Activated CD4-positive, alpha-beta T cell treated with anti-CD3 and anti-CD28 coated beads, Interleukin-2, Interleukin-4, amounts not matched to agents 100 ng/mL and 50 ng/mL, durations not matched to agents 16 hours and 8 hours (primary cell): ENCODE measurements at places on chromosomes 7 and 10.
A peak's percentile ranks its signal among the peaks of the same experiment; 100 is the strongest.

GRCh38 chr7:114832906-114833595 is 88.8 kb upstream of the MDFIC start:
- peak; percentile 83 for DNase-seq

- no peak for DNase-seq
Measured at GRCh38 chr7:35019179-35019729, 18.0 kb downstream of the DPY19L1 start.

GRCh38 chr10:72059843-72060822 is 28.2 kb downstream of the SPOCK2 start:
- DNase-seq, result no peak

- DNase-seq, result no peak
Measured at GRCh38 chr7:22256541-22257096, 100.3 kb downstream of the RAPGEF5 start.

GRCh38 chr7:38819463-38819862 is 89.5 kb downstream of the VPS41 start:
- no peak for DNase-seq

DNA sequence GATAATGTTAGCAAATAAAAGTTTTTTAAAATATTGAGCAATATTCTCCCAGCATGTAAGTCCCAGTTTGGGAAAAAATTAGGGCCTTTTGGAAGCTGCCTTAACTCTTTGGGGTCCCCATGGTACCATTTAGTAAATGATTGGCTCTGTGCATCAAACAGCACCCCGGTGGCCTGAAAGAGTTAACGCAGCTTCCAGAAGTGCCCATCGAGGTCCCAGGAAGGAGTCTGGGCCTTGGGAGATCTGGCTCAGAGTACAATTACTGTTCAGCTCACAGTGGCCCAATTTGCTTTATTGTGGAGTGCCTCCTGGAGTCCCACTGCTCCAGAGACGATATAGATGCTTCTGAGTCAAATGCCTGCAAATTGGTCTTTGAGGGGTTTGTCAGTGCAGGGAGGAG is 31.7 kb downstream of the WDFY4 start:
- no peak for DNase-seq
